ENCODE measurements at places on chromosomes 2 and 18. TPM values are rescaled to one million over a fixed set of nuclear protein-coding genes. Genes with fewer than 3 reads are reported as not detected.

- DNase-seq: no peak
Measured at GRCh38 chr2:31401580-31401979, 13.0 kb downstream of the XDH start.

DNA sequence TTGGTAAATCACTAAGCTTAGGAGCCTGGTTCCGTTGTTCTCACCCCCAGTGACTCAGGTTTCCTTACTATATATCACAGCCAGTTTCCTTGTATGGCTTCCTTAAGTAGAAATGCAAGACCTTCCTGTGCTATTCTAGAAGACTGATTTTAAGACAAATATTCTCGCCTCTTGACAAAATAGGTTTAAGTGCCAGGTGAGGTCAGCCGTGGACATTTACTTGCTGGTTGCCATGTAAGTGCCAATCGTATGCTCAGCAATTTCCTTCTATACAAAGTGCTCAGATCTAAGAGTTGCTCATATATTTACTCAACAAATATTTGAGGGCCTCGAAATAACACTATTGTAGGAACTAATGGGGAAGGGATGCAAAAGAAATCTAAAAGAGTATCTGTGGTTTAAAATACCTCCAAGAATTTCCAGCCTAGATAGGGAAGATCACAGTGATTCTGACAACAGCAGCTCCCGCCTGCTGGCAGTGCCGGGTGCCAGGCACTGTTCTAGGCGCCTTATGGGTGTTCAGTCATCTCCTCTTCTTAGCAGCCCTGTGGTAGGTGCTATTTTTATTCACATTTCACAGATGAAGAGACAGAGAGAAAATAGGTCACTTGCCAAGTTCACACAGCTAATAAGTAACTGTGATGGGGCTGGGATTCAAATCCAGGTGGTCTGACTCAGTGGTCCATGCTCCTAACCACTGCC is 95.3 kb upstream of the B3GNT7 start:
- no peak for DNase-seq

DNA sequence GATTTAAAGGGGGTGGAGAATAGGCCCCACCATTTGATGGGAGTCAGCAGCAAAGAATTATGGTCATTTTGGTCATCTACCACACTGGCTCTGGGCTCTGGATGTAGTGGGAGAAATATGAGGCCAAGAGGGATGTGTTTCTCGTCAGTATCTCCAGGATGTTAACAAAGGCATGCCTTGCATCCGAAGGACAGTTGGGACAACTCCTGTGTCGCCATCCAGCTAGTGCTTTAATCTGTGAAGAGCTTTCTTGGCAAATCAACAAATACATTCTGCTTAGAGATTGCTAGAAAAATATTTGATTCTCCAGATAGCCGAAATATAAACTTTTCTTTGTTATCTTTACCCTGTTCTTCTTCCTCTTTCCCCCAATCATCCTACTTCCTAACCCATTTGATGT is 287.1 kb upstream of the TNP1 start:
- no peak for DNase-seq

ALLC gene
- total RNA-seq: not detected

- DNase-seq: no peak
Measured at GRCh38 chr2:43224571-43225092, 1.8 kb downstream of the ZFP36L2 start.

PLCD4 gene
- total RNA-seq: 3.6 TPM

DNA sequence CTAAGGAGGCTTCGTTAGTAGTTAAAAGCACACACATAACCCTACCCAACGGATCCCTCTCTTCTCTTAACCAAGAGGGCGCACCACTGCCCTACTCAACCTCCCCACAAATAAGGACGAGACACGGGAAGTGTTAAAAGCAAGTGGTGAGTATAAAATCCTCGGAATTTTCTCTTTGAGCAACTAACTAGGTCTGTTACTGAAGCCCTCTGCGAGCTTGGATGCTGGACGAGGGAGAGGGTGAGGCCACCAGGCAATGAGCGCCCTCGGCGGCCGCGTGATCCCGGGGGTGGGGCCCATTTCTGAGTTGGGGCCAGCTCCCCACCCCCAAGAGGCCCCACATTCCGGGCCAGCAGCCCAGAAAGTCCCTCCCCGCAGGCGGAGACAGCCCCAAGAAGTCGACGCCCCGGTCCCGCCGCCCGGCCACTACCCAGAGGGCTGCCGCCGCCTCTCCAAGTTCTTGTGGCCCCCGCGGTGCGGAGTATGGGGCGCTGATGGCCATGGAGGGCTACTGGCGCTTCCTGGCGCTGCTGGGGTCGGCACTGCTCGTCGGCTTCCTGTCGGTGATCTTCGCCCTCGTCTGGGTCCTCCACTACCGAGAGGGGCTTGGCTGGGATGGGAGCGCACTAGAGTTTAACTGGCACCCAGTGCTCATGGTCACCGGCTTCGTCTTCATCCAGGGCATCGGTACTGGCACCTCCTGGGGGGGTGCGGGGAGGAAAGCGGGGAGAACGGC is at the start of gene CYBRD1:
TSS of gene CYBRD1 (plus strand) at position 423 of the 736 bp plus-strand sequence. CDS start at position 495, 72 bp downstream.
- no peak for DNase-seq

DNA sequence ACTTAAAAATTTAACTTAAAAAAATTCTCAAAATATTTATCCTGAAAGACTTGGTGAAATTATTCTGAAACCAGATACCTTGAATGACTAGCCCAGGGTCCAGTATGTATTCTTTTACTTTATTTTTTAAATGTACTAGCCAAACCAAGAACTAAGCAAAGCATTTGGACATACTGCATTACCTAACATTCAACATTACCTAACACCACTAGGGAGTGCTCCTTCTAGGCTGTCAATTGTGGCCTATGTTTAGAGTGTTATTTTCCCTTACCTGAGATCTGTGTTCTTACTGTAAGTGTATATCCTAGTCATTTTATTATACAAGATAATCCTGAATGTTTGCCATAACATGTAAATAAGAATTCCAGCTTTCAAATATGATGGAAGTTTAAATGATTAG is 496.6 kb downstream of the PTPRM start:
- DNase-seq: no peak

DNA sequence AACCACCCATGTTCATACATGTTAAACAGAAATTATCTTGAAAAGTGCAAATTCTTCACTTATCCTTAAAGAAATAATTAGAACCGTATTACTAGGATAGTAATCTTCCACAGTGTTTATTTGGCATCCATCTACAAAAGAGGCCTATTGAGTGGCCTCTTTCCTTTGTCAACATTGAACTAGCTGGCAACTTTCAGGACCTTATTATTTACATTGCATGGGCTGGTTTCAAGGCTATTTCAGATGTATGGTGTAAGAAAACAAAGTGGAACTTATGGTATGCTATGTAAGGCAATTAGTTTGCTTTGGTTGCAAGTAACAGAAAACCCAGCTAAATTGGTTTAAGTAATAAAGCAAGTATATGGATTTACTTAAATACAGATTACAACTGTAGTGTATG is 324.6 kb downstream of the RBM43 start:
- DNase-seq: no peak

Data from Peyer's patch (tissue), 4 donors.